ENCODE measurements at places on chromosomes 7 and 10.

DNA sequence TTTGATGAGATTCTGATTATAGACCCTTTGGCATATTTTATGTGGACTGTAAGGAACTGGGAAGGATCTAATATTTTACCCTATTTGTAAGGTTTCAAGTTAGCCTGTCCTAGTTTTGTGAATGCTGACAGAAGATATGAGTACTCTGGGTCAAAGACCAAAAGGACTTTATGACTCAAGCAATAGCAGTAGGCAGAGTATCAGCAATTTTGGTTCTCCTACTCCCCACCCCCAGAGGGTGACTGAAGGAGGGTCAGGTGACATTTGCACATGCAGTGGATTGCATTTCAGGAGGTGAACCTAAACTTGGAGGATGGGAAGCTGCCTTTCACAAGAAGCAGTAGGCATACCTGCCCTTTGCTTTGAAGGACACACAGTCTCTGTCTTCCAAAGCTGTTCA is 84.0 kb upstream of the KLF6 start:
- DNase-seq: no peak

DNA sequence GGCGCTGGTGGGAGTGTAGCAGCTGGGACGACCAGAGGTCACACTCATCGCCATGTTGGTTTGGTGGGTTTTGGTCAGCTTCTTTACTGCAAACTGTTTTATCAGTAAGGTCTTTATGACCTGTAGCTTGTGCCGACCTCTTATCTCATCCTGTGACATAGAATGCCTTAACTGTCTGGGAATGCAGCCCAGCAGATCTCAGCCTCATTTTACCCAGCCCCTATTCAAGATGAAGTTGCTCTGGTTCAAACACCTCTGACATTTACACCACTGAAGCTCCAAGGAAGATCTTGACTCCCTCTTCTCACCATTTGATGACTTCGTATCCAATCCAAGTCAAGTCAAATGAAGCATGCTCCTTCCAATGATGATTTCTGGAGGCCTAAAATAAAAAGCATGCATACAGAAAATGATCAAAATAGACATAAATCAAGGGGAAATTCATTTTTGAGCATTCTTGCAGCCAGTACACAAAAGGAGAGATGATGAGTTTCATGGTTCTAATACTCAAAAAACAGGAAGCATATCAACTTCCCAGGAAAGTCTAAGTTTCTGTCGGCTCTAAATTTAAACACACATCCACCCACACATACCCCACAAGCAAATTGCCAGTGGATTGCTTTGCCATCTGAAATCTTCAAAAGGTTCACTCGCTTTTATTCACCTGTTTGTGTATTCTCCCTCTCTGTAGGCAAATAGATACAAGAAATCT is 2.4 kb upstream of the PSMG3 start:
- no peak for DNase-seq

DNA sequence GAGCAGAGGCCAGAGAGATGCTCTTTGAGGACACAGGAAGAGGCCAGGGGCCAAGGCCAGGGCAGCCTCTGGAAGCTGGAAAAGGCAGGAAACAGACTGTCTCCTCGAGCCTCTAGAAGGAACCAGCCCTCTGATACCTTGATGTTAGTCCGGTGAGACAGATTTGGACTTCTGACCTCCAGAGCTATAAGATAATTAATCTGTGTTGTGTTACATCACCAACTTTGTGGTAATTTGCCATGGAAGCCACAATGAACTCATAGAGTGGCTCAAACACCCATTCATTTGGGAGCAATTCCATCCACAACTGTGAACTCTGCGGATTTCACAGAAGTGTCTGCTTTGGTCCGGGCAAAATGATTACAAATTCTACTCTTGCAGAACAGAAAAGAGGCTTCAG is 48.7 kb downstream of the OAT start:
- no peak for DNase-seq

- no peak for DNase-seq
Measured at GRCh38 chr10:122445904-122446303, 8.5 kb upstream of the ARMS2 start.

DNA sequence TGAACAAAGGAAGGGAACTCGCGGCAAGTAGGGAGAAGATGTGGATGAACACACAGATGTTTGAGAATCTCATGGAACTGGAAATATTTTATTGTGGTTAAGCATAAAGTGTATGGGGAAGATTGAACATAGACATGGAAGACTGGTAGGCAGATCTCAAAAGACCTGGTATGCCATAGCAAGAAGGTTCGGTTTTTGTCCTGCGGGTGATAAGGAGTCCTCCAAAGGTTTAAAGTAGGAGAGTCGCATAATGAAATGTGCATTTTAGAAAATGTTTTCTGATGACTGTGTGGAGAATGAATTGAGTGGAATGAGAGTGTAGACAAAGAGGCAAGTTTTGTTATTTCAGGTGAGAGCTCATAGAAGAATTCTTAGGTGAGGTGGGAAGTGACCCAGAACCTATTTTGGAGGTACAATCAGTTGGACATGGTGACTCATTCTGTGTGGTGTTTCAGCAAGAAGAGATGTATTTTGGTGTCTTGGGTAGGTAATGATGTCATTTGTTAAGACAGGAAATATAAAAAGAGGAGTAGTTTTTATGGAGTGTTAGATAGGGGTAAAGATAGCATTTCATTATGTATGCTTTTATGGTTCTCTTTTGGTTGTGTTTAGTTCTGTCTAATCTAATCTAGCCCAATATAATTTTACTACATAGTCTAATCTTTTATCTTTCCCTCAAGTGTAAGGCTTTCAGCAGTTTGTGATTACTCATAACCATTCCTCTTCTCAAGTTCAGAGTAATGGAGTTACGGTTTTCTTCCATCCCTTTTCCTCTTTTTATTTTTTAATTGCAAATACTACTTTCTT is 239.2 kb downstream of the EXOC4 start:
- no peak for DNase-seq

GRCh38 chr7:98922392-98923187 is 44.3 kb downstream of the TRRAP start:
- DNase-seq: no peak

GRCh38 chr10:114711176-114711868 is 53.2 kb upstream of the ABLIM1 start:
- no peak for DNase-seq

GRCh38 chr7:30596014-30596641 is 1.4 kb downstream of the GARS1 start:
- DNase-seq: no peak

DNA sequence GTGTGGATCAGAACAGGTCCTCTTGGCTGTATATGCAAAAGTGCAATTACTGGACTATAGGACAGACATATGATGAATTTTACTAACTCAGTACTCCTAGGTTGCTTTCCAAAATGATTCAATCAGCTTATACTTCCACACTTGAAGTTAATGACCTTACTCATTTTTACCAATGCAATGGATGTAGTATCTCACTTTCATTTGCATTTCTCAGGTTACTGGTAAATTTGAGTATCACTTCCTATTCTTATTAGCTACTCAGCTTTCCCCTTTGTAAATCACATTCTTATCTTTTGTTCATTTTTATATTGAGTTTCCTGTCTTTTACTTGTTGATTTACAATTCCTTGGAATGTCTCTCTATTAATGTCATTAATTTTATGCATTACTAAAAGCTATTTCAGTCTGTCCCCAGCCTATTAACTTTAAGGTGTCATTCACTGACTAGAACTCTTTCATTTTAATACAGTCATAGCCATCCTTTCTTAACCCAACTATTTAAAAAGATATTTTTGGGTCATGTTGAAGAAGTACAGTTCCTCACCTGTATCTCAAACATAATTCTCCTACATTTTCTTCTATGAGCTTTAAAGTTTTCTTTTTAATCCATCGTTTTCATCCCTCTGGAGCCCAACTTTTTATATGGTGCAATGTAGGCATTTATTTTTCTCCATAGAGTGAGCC is 88.6 kb downstream of the VIM start:
- no peak for DNase-seq

DNA sequence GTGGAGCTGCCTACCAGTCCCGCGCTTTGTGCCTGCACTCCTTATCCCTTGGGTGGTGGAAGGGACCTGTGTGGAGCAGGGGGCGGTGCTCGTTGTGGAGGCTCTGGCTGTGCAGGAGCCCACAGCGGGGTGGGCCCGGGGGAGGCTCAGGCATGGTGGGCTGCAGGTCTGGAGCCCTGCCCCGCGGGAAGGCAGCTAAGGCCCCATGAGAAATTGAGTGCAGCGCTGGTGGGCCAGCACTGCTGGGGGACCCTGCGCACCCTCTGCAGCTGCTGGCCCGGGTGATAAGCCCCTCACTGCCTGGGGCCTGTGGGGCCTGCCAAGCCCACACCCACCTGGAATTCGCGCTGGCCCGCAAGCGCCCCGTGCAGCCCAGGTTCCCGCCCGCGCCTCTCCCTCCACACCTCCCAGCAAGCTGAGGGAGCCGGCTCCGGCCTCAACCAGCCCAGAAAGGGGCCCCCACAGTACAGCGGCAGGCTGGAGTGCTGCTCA is 859.6 kb upstream of the KCND2 start:
- no peak for DNase-seq

GRCh38 chr7:73520673-73521635 is 1.1 kb downstream of the BAZ1B start:
- DNase-seq: peak; percentile 17

- DNase-seq: no peak
Measured at GRCh38 chr7:139725077-139725476, 52.7 kb downstream of the HIPK2 start.

DNA sequence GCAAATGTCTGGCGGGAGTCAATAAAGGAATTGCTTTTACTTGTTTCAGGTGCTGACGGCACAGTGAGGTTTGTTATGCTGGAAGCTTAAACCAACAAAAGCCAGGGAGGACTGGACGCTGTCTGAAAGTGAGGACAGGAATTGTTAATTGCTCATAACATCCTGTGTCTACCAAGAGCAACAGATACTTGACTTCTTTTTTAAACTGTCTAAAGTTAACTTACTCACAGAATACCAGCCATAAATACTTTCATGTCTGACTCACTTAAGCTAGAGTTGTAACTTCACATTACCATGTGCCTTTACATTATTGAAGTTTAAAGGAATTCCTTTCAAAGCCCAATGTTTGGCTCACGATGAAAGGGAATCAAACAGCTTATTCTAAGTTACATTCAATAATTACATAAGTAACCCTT is 252.7 kb upstream of the SHH start:
- DNase-seq: no peak

DNA sequence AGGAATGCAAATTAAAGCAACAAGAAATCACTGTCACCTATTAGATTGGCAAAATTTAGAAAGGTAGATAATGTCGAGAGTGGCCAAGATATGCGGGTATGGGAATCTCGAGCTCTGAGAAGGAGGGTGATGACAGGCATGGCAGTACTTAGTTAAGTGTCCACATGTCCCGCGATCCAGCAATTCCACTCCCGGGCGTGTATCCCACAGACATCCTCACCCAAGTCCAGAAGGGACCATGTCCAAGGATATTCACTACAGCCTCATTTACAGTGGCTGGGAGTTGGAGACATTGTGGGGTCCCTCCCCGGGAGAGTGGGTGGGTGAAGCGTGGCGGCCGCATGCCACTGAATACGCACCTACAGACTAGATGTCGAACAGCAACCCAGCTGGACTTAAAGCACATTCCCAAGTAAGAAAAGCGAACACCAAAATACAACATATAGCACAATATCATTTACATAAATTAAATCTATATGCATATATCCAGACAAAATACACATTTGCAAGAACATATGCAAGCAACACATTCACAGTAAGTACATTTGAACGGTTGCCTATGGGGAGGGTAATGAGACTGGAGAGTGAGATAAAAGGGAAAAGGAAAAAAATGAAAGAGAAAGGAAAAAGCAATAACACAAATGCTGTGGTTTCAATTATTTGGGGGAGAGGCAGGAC is 9.9 kb downstream of the KCNH2 start:
- DNase-seq: no peak

DNA sequence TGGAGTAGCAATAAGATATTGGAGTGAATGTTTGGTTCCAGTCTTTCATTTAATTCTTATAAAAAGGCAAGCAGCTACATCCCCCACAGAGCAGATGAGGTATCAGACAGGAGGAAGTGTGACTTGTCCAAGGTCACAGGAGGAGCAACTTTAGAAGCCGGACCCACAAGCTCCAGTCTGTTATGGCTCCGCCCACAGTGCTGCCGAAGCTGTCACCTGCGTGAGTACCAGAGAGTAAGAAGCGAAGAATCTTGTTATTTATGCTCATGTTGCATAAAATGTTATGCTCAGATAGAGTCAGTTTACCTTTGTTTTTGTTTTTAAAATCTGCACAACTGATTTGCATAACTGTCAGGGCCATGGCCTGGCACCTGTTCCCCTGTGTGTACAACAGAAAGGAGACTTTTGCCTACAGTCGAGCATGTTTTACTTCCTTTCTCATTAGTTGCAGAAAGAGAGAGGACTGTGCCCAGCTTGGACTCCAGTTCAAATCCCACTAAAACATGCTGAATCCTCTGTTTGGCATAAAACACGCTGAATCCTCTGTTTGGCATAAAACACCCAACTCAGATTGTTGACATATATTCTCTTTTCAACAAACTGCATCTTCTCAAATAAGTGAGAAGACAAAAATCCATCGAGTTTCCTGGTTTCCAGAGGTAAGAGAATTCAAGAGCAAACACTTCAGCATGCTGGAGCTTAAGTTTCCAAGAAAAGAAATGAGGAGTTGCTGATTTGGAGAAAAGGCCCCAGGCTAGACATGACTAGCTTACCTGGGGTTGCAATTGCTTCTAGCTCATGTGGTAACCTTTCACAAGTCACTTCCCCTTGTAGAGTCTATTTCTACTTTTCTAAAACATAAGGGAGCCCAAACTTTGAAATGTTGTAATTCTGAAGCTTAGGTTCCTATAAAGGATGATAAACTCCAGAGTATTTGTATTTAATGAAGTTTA is 409.8 kb upstream of the ZMIZ1 start:
- no peak for DNase-seq

DNA sequence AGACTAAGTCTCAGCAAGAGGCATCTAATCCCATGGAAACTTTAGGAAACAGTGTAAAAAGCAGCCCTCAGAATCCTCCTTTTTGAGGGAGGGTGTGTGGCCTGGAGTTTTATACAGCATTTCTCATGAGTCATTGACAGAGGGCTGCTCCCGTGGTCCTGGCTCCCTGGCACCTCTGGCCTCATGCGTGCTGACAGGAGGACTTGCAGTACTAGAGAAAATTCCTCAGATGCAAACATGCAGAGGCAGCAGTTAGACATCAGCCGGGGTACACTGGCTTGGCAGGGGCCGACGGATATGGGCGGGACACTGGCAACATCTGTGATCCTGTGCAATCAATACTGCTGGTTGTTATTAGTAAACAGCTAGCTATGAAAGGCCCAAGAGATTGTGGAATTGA is 925.1 kb upstream of the CELF2 start:
- no peak for DNase-seq

DNA sequence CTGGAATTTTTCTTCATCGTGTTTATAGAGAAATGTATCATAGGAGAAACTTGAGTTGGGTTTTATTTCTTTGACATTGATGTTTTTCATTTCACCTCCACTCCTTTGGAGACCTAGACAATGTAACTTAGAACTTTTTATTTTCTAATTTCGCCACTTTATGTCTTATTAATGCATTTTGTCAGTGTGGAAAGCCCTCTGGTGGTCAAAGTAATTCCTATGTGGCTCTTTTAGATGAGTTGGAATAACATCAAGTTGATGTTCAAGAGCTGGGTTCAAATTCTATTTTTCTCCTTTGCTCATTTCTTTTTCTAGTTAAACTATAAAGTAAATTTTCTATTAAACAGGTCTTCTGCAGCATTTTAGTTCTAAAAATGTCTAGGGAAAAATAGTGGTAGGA is 478.6 kb downstream of the LRMDA start:
- no peak for DNase-seq

GRCh38 chr7:12655161-12655560 is 32.3 kb upstream of the ARL4A start:
- no peak for DNase-seq

GRCh38 chr7:124452186-124452585 is 313.4 kb downstream of the GPR37 start:
- DNase-seq: no peak
